ENCODE measurements at places on chromosomes 4 and X. TPM values are rescaled to one million over a fixed set of nuclear protein-coding genes. Genes with fewer than 3 reads are reported as not detected.

The REST gene
- total RNA-seq: 8.4 TPM

The PPEF1 gene
- total RNA-seq: 0.78 TPM

The CSAG3 gene
- not detected for total RNA-seq

The STAG2 gene
- total RNA-seq: 38.6 TPM

The GABRG1 gene
- total RNA-seq: not detected

The AMOT gene
- total RNA-seq: 0.02 TPM

The RBM3 gene
- total RNA-seq: 328 TPM

The XPNPEP2 gene
- not detected for total RNA-seq

The PPP2R3B gene
- total RNA-seq: 25.5 TPM

The SSX3 gene
- total RNA-seq: not detected

The ZIC3 gene
- total RNA-seq: not detected

The MSANTD1 gene
- total RNA-seq: 0.15 TPM

The CXXC4 gene
- not detected for total RNA-seq

The SLC10A4 gene
- total RNA-seq: 7.8 TPM

The DTHD1 gene
- not detected for total RNA-seq

The RNF150 gene
- total RNA-seq: 0.39 TPM

The GAGE2A gene
- not detected for total RNA-seq

The SPANXN5 gene
- total RNA-seq: not detected

The PROM1 gene
- 0.09 TPM for total RNA-seq

The GLRA3 gene
- not detected for total RNA-seq

The NEUROG2 gene
- not detected for total RNA-seq

The ADH6 gene
- total RNA-seq: 0.15 TPM

The CFAP299 gene
- not detected for total RNA-seq

The DRD5 gene
- total RNA-seq: not detected

The TIMM17B gene
- 110 TPM for total RNA-seq

The PARM1 gene
- total RNA-seq: 0.72 TPM

The IL1RAPL2 gene
- total RNA-seq: not detected

The EFHC2 gene
- 0.21 TPM for total RNA-seq

The HSD17B13 gene
- 0.08 TPM for total RNA-seq

The USP17L18 gene
- total RNA-seq: not detected

The SSX2 gene
- total RNA-seq: not detected

Measured in A549 treated with CORT108297 at 1 μM for 4 hours (cell line).